Ascending aorta (tissue), 2 donors: ENCODE measurements at places on chromosomes 1 and 21. TPM values are rescaled to one million over a fixed set of nuclear protein-coding genes. Genes with fewer than 3 reads are reported as not detected.

Gene UBL4B
- not detected for total RNA-seq

Gene FAAH
- 6.0 TPM for total RNA-seq

Gene MAP10
- 0.85 TPM for total RNA-seq

Gene GRHL3
- total RNA-seq = not detected

Gene TCHHL1
- total RNA-seq = not detected

Gene TRNP1
- 37.6 TPM for total RNA-seq

Gene SLC44A3
- not detected for total RNA-seq

Gene NPHS2
- total RNA-seq = not detected

Gene MR1
- 19.2 TPM for total RNA-seq

Gene F13B
- not detected for total RNA-seq

Gene CFHR1
- 16.0 TPM for total RNA-seq

GRCh38 chr1:40224040-40224439, 23.7 kb upstream of the TMCO2 start:
- H3K4me3 ChIP-seq = no peak overlapping the region
- H3K4me1 ChIP-seq = no peaks in the 10 kb centered on the region
- H3K27ac ChIP-seq = no peak overlapping the region
- no peak for DNase-seq

DNA sequence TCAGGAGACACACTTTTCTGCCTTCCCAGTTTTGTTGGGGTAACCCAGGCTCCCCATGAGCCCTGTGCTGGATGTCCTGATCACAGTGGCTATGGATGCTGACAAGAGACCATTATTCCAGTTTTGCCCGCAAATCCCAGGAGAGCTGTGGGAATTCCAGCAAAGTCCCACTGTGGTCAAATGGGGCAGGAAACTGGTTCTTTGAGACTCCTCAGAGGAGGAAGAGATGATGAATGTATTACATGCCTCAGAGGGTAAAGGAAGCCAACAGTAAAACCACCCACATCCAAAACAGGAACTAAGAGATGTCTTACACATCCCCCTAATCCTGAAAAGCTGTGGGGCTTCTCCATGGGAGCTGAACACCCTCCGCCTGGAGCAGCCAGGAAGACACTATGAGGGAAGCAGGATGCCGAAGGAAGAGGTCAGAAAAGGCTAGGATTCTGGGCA, 12.8 kb upstream of the MPZL1 start:
- DNase-seq = no peak
- H3K27me3 ChIP-seq = no peaks in the 10 kb centered on the region
- H3K4me1 ChIP-seq = no peaks in the 10 kb centered on the region
- no peak overlapping the region for H3K4me3 ChIP-seq

- no peaks in the 10 kb centered on the region for H3K36me3 ChIP-seq
- no peaks in the 10 kb centered on the region for H3K27me3 ChIP-seq
- DNase-seq = no peak
- H3K4me1 ChIP-seq = peaks cover 5% of the 10 kb centered on the region
These were observed 4.6 kb downstream of the COL9A2 start for GRCh38 chr1:40312238-40313205.

GRCh38 chr1:207519505-207520399, 23.8 kb downstream of the CR1 start:
- no peaks in the 10 kb centered on the region for H3K27me3 ChIP-seq
- no peaks in the 10 kb centered on the region for H3K4me1 ChIP-seq
- H3K27ac ChIP-seq = no peak overlapping the region
- no peak overlapping the region for H3K4me3 ChIP-seq
- no peak for DNase-seq
- H3K36me3 ChIP-seq = no peaks in the 10 kb centered on the region

GRCh38 chr21:27082431-27083010, 115.6 kb upstream of the ADAMTS5 start:
- DNase-seq = no peak
- H3K4me3 ChIP-seq = no peak overlapping the region
- no peaks in the 10 kb centered on the region for H3K27me3 ChIP-seq

DNA sequence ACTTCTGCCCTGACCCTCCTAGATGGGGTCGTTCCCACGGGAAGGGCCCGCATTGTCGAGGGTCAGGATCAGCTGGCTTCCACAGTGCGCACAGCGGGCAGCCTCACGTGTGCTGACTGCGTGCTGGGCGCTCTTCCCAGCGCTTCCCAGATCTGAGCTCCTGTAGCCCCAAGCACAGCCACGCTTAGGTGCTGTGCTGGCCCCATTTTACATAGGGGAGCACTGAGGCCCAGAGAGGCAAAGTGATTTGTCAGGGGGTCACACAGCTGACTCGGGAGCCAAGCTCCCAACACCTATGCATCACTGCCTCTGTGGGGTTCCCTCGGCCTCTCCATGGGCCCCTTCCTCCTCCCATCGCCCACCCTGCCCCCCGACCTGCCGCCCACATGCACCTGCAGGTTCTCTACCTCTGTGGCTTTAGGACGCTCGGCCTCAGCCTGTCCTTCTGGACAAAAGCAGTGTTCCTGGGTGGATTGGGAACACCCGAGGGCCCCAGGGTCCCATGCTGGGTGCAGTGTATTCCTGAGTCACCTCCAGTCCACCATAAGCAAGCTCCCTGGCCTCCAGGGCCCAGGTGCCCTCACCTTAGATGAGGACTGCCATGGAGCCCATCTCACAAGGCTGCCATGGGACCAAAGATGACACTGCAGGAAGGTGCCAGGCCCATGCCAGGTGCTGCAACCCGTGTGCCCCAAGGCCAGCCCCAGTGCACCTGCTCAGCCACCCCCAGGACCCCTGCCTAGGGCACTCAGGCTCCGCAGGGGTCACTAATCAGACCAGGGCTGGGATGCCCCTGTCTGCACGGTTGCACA, 23.3 kb downstream of the TFF3 start:
- no peaks in the 10 kb centered on the region for H3K27me3 ChIP-seq
- H3K36me3 ChIP-seq = no peaks in the 10 kb centered on the region
- no peaks in the 10 kb centered on the region for H3K4me1 ChIP-seq
- no peak overlapping the region for H3K27ac ChIP-seq

DNA sequence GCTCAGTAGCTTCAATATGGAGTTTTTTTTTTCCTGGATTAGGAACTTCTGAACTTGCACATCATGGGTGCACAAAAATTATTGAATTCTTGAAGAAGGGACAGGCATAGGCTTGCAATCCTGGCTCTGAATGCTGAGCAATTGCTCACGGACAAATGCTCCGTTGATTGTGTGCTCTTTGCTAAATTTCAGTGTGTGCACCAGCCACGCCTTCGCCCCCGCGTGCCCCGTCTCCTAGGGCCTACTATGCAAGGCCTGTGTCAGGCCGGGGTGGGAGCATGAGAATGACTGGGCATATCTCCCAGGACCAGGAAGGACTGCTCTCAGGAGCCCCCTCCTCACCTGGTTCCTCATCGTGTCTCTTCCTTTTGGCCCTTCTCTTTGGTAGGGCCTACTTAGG, 17.4 kb downstream of the IL6R start:
- H3K27me3 ChIP-seq = no peaks in the 10 kb centered on the region
- H3K27ac ChIP-seq = no peak overlapping the region
- H3K36me3 ChIP-seq = no peaks in the 10 kb centered on the region
- DNase-seq = no peak
- H3K4me3 ChIP-seq = no peak overlapping the region

GRCh38 chr1:211738691-211739301, 63.4 kb upstream of the NEK2 start:
- no peaks in the 10 kb centered on the region for H3K4me1 ChIP-seq
- H3K27ac ChIP-seq = no peak overlapping the region
- H3K27me3 ChIP-seq = no peaks in the 10 kb centered on the region
- H3K36me3 ChIP-seq = no peaks in the 10 kb centered on the region

DNA sequence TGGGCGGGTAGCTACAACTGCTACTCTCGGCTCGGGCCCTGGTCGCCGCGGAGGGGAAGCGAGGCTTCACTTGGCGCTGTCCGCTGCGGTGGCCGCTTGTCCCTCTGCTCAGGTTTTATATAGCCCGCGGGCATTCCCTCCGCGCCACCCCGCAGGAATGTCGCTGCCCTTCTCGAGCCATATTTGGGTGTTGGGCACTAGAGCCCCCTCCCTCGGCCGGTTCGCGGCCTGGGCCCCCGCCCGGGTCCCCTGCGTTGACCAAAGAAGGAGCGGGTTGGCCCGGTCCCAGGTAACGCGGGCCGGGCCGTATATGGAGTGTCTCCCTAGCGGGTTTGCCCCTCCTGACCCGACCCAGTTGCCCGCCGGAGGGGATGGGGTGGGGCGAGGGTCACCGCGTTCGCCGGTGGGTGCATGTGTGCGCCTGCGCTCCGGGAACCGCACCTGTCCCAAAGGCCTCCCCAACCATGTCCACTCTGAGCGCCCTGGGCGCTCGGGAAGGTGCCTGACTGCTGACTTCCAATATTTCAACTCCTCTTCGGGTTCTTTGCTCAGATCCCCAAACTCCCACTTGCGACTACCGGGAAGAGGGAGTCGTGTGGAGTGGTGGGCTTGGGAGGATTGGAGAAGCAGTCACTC, at the start of gene ACTA1:
Gene ACTA1 (minus strand): TSS at position 90 of the 636 bp plus-strand sequence. CDS start 979 bp downstream, outside the sequence.
- no peak within 1 kb of the TSS for H3K4me3 ChIP-seq
- H3K4me1 ChIP-seq = peaks cover 21% of the 10 kb centered on the region
- no peak within 1 kb of the TSS for H3K27ac ChIP-seq
- DNase-seq = no peak

DNA sequence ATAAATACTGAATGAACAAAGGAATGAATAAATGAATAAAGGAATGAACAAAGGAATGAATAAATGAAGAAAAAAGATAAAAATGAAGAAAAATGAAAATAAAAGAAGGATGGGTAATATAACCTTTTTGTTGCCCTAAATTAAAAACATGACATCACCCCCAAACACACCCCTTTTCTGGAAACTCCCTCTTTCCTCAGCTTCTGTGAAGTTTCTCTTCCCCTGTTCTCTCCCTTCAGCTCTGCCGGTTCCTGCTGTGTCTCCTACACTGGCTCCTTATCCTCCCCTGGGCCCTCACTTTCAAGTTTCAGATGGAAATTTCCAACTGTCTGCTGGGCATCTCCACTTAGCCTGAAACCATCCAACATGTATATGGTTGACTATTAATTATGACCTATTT, 37.9 kb downstream of the RAB3B start:
- H3K4me1 ChIP-seq = no peaks in the 10 kb centered on the region
- H3K4me3 ChIP-seq = no peak overlapping the region
- no peaks in the 10 kb centered on the region for H3K27me3 ChIP-seq
- no peak for DNase-seq
- no peaks in the 10 kb centered on the region for H3K36me3 ChIP-seq
- no peak overlapping the region for H3K27ac ChIP-seq

- H3K4me1 ChIP-seq = no peaks in the 10 kb centered on the region
- H3K36me3 ChIP-seq = no peaks in the 10 kb centered on the region
- no peaks in the 10 kb centered on the region for H3K27me3 ChIP-seq
- H3K27ac ChIP-seq = peak overlapping the region; percentile 84
- peak overlapping the region; percentile 87 for H3K4me3 ChIP-seq
These were observed 807 bp downstream of the CEP85 start for GRCh38 chr1:26234644-26235370.

- no peak for DNase-seq
- H3K27ac ChIP-seq = no peak overlapping the region
- no peaks in the 10 kb centered on the region for H3K4me1 ChIP-seq
- no peaks in the 10 kb centered on the region for H3K27me3 ChIP-seq
These were observed 19.4 kb upstream of the USP1 start for GRCh38 chr1:62417351-62417999.

- no peaks in the 10 kb centered on the region for H3K36me3 ChIP-seq
- H3K4me1 ChIP-seq = peaks cover 4% of the 10 kb centered on the region
- peak; percentile 83 for DNase-seq
These were observed 3.6 kb upstream of the SETDB1 start for GRCh38 chr1:150922519-150922975.

DNA sequence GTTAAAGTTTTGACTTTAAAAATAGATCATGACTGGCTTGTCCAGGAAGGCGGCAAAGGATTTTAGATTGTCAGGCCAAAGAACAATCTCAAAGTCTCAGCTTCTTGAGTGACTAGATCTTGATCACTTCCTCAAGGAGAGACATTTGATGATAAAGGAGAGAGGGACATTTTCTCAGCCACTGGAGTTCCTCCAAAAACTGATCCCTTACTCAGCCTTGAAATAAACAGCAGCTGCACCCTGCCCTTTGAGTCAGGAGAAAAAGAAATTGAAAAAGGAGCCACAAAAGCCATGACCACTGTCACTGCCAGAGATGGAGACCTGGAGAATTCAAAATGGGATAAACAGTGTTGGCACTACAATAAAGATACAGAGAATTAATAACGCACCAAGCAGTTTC, 288.4 kb upstream of the PRMT6 start:
- H3K36me3 ChIP-seq = no peaks in the 10 kb centered on the region
- no peak overlapping the region for H3K27ac ChIP-seq
- H3K27me3 ChIP-seq = no peaks in the 10 kb centered on the region
- no peak for DNase-seq
- H3K4me1 ChIP-seq = no peaks in the 10 kb centered on the region
- H3K4me3 ChIP-seq = no peak overlapping the region

- H3K4me1 ChIP-seq = no peaks in the 10 kb centered on the region
- no peak overlapping the region for H3K27ac ChIP-seq
- no peaks in the 10 kb centered on the region for H3K27me3 ChIP-seq
- H3K36me3 ChIP-seq = no peaks in the 10 kb centered on the region
These were observed 14.8 kb downstream of the MT1HL1 start for GRCh38 chr1:236989290-236990051.

GRCh38 chr1:118920124-118920717, 67.9 kb downstream of the TBX15 start:
- no peak overlapping the region for H3K27ac ChIP-seq
- no peaks in the 10 kb centered on the region for H3K27me3 ChIP-seq
- H3K4me1 ChIP-seq = no peaks in the 10 kb centered on the region

DNA sequence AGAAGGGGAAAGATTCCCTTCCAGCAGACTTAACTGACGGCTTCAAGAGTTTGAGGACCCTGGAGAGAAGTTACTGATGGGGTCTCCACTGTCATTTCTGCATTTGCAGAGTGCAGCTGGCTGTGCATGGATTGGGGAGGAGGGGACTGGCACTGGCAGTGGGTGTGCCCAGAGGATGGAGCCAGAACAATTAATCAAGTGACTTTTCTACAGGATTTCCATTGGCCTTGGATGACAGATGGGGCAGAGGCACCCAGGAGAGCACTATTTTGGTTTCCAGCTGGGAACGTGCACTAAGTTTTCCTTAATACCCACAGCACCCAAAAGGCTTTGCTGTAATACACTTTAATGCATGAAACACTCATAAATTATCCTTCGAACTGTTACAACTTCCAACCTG, 1.3 kb downstream of the NGF start:
- no peaks in the 10 kb centered on the region for H3K36me3 ChIP-seq
- DNase-seq = no peak
- peaks cover 12% of the 10 kb centered on the region for H3K4me1 ChIP-seq
- peak overlapping the region; percentile 87 for H3K27ac ChIP-seq
- peak overlapping the region; percentile 29 for H3K4me3 ChIP-seq
- no peaks in the 10 kb centered on the region for H3K27me3 ChIP-seq

DNA sequence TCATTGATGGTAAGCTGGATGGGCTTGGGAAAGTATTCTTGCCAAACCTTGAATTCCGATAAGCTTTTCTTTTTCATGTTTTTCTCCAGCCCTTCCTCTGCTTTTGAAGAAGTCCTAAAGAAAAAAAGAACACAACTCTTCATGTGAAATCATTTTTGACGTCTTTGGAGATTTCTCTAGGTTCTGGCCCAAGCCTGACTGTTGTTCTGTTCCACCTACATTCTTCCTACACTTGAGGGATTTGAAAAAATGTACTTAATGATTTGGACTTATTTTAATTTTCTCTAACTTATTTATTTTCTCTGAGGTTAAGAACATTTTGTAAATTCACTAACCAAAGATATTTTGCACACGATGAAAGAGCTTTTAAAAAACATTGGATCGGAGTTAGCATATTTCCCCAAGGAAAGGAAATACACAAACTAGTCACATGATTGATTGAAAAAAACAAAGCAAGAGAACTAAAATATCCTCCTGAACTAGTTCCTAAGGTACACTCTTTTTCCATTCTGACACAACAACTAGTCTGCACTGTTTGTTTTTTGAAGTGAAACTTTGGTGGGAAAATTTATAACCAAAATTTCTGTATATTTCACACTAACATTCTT, 82.3 kb downstream of the LTN1 start:
- H3K4me3 ChIP-seq = no peak overlapping the region
- H3K4me1 ChIP-seq = no peaks in the 10 kb centered on the region
- H3K36me3 ChIP-seq = no peaks in the 10 kb centered on the region
- no peaks in the 10 kb centered on the region for H3K27me3 ChIP-seq
- no peak for DNase-seq
